Mononuclear cell (primary cell): ENCODE measurements at places on chromosomes 13 and 19. TPM values are rescaled to one million over a fixed set of nuclear protein-coding genes. Genes with fewer than 3 reads are reported as not detected.

The SHISA7 gene
- not detected for total RNA-seq

The DCT gene
- not detected for total RNA-seq

The ADAT3 gene
- total RNA-seq = 2.9 TPM

The PNMA8B gene
- total RNA-seq = under 0.01 TPM

The SMAD9 gene
- not detected for total RNA-seq

The IZUMO2 gene
- not detected for total RNA-seq
